ENCODE measurements at places on chromosomes 5 and 9.

DNA sequence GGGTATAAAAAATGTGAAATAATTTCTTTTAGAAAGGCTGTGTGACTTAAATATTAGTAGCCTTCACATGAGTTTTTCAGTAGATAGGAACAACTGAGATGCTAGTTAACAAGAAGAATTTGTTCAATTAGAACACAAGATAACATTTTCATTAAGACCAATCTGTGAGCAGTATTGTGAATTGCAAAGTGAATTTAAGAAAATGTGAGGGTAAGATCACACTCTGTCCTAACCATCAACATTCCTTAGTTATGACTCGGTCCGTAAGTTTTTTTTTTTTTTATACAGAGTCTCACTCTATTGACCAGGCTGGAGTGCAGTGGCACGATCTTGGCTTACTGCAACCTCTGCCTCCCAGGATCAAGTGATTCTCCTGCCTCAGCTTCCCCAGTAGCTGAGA, 180.2 kb upstream of the EGFLAM start:
- no peak for DNase-seq

DNA sequence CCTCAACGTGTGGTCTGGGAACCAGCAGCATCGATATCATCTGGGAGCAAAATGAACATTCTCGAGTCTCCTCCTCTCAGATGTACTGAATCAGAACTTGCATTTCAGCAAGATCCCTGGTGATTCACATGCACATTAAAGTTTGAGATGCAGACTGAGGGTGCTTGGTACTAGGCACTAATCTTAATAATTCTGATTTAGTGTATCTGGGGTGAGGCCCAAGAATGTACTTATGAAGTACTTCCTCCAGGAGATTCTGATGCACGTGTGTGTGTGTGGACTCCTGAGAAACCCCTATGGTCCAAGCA, 56.2 kb upstream of the EQTN start:
- no peak for DNase-seq

DNA sequence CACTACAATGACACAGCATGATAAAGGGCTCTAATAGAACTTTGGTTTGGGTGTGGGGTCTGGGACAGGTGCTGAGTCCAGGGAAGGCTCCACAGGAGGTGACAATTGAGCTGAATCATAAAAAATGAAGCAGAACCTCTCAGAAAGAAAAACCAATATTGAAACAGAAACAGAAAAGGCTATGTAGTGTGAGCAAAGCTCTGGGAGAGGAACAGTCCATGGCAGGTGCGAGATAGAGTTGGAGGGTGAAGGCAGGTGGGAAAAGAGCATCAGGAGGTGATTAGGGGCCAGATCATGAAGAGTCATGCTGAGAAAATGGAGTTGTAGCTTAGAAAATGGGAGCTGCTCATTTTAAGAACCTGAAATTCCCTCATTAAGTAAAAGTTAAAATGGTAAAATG, 164.9 kb downstream of the KCTD16 start:
- no peak for DNase-seq

GRCh38 chr9:85738509-85738908, 3.2 kb downstream of the AGTPBP1 start:
- DNase-seq: no peak

DNA sequence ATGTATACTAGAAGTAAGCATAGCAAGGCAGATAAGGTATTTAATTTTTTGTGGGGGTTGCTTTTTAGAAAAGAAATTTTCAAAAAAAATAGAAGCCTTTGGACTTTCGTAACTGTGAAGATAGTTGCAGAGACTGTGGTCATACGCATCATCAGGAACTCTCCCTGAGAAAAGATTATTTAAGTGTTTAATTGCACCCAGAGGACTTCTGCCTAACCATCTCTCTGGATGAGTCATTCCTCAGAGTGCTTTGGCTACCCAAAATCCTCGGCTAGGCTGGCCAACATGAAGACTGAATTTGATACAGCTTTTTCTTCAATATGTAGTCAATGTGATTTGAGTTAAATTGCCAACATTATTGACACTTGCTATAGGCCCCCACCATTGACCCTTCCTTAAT, 296.4 kb downstream of the TLR4 start:
- no peak for DNase-seq

- DNase-seq: no peak
Observed at GRCh38 chr5:3393920-3394597, 201.6 kb upstream of the IRX1 start.

- DNase-seq: no peak
Observed at GRCh38 chr9:113875459-113876150, 504 bp upstream of the ZNF618 start.

- DNase-seq: no peak
Observed at GRCh38 chr5:111132076-111132475, 39.9 kb downstream of the WDR36 start.

DNA sequence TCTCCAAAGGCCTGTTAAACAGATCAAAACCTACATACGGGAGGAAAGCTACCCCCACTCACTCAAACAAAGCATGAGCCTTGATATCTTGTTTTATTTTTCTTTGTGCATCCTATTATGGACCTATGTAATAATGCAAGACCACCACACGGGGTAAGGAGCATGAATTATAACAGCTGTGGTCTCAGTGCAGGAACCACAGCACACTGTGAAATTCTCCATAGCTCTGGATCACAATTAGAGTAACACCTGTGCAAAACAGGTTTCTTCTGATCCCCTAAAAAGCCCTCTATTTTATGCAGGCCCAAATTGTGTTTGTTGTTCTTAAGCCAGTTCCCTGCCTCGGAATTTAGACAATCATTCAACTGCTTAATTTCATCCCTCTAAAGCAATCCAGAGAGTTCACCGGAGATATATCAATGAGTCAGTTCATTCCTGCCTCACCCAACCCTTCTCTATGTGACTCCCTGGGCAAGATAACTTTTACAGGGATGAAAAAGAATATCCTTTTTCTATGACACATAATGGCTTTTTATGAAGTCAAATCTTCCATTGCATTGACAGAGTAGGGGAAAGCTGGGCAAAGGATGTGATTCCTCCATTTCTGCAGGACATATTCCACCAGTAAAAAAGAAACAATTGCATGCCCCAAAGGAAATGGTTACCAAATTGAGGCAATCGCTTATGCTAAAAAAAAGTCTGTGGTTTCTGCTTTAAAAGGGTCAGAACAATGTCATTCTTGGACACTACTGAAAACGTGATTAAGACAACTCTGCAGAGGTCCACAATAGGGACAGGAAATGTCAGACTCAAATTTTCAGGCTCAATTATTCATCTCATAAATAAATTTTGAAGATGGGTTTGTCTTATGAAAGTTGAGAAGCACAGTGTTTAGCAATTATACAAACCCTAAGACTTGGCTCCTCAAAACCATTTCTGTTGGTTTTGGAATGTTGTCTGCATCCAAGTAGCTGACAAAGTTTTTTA, 41.6 kb upstream of the FST start:
- DNase-seq: no peak

- no peak for DNase-seq
Observed at GRCh38 chr9:75885652-75886051, 4.8 kb upstream of the PCSK5 start.

DNA sequence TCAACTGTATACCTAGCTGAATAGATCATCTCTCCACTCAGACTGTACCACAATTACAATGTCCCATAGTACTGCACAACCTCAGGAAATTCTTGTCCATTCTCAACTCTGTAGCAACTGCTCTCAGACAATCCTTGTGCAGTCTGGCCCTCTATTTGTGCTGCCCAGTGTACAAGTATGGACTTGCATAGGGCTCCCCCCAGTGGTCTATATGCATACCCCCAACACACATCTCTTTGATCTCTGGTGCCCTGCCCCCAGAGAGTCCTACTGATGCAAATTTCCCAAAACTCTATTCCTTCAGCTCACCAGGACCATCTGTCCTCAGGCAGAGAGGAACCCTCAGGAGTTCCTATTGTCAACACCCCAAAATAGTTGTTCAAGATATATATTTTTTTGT, 205.3 kb downstream of the SLCO4C1 start:
- DNase-seq: no peak

DNA sequence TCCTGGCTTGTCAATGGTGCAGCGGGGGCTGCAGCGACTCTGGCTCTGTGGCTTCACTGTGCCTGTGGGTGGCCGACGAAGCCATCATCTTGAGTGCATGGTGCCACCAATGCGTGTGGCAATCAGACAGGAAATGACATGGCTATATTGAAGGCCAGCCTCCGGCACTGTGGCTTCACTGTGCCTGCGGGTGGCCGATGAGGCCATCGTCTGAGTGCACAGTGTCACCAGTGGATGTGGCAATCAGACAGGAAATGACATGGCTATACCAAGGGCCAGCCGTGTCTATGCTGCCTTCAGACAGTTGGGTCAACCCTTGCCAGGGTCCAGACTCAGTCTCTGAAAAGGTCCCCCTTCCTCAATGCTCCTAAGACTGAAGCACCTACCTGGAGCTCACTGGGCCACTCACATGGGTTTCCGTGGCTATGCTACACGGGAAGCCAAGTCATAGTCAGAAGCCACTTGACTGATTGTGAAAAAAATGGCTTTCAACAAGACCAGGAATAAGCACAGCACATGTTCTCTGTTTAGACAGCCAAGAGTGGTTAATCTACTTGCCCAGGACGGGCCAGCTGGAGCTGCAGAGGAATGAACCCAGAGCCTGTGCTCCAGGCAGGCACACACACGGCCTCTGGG, 67.5 kb upstream of the S1PR3 start:
- DNase-seq: no peak

- DNase-seq: no peak
Observed at GRCh38 chr9:21590058-21590996, 108.2 kb upstream of the IFNE start.

- DNase-seq: no peak
Observed at GRCh38 chr5:65790371-65791163, 68.6 kb downstream of the NLN start.
